LoVo (cell line): ENCODE measurements at places on chromosomes 4 and X.

- peak; percentile 84 for DNase-seq
Measured at GRCh38 chr4:86977621-86978184, 42.9 kb downstream of the AFF1 start.

DNA sequence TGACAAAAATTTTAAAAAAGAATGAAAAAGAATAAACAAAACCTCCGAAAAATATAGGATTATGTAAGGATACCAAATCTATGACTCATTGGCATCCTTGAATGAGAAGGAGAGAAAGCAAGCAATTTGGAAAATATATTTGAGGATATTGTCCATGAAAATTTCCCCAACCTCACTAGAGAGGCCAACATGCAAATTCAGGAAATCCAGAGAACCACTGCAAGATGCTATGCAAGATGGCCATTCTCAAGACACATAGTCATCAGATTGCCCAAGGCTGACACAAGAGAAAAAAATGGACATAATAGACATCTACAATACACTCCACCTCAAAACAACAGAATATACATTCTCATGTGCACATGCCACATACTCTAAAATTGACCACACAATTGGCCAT, 135.9 kb upstream of the SPANXB1 start:
- no peak for DNase-seq

GRCh38 chr4:25921922-25922321, 7.9 kb downstream of the SMIM20 start:
- no peak for DNase-seq

DNA sequence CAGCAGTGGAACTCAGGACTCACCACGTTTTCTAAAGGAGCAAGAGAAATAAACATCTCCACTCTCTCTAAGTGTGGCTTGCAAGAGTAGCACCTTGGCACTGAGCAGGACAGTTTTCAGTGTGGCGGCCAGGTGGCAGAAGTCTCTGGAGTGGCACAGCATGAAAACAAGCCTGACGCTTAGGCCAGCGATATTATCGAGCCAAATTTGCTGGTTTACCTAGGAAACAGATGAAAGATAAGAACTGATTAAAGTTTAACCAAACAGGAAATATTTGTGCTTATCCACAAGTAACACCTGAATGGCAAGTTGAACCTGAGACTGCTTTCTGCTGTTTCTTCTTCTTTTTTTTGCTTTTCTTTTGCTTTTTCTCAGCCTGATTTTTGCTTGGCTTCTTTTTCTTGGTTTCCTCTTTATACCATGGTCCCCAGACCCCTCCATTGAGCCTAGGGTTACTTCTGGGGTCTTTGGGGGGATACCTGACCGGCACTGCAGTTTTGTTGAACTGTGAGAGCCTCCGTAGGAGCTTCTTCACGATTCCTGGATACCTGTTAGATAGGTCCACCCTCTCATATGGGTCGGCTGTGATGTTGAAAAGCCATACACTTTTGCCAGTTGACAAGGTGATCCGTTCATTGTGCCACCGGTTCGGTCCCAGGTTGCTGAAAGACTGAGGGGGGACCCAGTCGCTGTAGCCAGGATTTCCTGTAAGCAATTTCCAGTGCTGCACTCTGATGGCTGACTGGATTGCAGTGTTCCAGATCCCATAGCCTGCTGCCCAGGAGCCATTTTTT, 77.3 kb downstream of the ARSJ start:
- peak; percentile 76 for DNase-seq

GRCh38 chrX:13940671-13941070, 89.0 kb downstream of the GEMIN8 start:
- no peak for DNase-seq

GRCh38 chr4:180751009-180751408, 1492.2 kb upstream of the TENM3 start:
- no peak for DNase-seq

GRCh38 chr4:56768763-56769162, 52.7 kb downstream of the SPINK2 start:
- DNase-seq: no peak

GRCh38 chr4:128387600-128388351, 100.2 kb upstream of the PGRMC2 start:
- DNase-seq: no peak

- peak; percentile 15 for DNase-seq
Measured at GRCh38 chrX:13750204-13750603, 15.7 kb downstream of the OFD1 start.

DNA sequence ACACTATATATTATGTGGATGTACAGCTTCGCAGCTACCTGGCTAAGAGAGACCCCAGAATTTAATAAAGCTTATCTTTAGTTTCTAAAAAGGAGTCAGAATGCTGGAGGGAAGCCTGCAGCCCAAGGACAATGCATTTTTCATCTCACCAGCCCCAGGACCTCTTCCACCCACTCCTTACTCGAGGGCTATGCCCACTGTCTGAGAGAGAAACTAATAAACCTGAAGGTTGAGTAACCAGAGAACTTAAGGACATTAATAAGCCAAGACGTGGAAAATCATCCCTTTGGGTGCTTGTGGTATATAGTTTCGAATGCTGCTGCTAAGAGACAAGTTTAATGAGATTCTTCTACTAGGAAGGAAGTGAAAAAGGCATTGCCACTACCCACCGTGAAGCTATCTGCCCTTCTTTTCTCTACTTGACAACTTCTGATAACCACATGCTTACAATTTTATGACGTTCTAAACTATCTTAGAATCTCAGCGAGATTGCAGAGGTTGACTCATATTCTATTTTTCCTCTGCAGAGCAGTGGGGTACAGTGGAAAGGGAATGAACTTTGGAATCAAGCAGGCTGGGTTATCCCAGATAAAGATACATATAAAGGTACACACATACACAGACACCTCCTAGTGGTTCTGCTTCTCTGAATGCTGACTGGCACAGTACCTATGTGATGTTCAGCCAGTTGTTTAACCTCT, 3.3 kb downstream of the RELL1 start:
- peak; percentile 73 for DNase-seq

DNA sequence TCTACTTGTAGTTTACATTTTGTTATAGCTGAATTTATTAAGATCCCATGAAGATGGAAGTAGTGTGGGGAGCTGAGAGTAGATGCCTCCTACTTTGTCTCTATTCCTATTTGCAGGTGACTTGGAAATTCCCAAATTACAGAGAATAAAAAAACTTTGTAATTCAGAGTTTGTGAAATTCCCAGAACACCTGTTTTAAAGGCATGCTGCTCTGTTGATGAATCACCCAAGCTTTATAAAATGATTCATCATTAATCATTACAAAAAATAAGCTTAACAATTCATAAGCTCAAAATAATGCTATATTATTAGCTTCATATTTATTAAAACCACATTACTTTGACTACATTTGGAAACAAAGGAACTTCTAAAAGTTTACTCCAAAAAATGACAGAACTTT, 856.3 kb downstream of the RPA4 start:
- DNase-seq: no peak

DNA sequence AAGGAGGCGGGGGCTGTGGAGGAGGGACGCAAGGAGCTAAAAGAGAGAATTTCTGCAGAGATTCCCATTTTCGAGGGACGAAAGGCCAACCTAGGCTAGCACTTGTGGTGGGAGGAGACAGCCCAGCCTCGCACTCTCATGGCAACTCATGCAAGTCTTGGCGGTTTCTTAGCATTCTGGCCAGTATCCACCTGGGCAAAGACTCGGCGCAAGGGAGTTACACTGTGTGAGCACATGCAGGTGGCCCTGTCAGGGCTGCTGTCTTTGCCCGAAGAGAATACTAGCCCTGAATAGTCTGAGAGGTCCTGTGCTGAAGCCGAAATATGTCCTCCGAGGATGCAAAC, 15.5 kb downstream of the MCF2 start:
- no peak for DNase-seq

DNA sequence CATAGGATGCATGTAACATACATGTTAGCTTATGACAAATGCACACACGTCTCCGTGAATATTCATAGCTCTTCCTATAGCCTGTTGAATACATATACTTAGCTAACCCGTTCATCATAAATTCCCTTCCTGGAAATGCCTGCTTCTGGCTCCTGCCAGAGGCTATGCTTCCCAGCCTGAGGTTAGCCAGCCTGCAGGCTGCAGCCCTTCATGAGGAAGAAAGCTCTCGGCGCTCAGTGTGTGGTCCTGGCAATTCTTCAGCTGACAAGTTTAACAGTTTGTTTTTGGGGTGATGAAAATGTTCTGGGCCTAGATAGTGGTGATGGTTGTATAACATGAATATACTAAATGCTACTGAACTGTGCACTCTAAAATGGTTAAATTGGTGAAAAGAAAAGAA, 48.8 kb upstream of the MAN2B2 start:
- DNase-seq: no peak

GRCh38 chr4:165398570-165398969, 19.8 kb downstream of the CPE start:
- no peak for DNase-seq

DNA sequence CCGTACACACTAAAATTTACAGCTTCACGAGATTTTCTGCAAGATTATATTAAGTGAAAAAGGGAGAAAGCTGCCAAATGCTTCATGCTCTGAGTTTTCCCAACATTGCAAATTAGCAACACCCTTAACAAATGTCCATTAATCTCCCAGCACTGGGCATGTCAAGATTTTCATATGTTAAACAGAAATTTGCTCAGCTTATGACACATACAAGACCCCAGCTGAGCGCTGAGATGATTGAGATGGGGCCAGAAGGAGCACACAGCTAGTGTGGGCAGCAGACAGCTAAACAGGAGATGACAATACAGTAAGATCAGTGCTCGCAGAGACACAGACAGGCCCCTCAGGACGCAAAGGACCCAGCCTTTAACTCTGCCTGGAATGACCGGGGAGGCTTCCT, 208.8 kb downstream of the STK32B start:
- DNase-seq: no peak

GRCh38 chr4:40194602-40195161, 2.1 kb upstream of the RHOH start:
- DNase-seq: no peak

DNA sequence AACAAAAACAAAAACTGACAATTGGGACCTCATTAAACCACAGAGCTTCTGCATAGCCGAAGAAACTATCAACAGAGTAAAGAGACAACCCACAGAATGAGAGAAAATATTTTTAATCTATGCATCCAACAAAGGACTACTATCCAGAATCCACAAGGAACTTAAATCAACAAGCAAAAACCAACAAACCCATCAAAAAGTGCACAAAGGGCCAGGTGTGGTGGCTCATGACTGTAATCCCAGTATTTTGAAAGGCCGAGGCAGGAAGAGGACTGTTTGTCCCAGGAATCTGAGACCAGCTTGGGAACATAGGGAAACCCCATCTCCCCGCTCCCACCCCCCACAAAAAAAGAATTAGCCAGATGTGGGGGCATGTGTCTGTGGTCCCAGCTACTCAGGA, 10.7 kb downstream of the C4orf51 start:
- DNase-seq: no peak

DNA sequence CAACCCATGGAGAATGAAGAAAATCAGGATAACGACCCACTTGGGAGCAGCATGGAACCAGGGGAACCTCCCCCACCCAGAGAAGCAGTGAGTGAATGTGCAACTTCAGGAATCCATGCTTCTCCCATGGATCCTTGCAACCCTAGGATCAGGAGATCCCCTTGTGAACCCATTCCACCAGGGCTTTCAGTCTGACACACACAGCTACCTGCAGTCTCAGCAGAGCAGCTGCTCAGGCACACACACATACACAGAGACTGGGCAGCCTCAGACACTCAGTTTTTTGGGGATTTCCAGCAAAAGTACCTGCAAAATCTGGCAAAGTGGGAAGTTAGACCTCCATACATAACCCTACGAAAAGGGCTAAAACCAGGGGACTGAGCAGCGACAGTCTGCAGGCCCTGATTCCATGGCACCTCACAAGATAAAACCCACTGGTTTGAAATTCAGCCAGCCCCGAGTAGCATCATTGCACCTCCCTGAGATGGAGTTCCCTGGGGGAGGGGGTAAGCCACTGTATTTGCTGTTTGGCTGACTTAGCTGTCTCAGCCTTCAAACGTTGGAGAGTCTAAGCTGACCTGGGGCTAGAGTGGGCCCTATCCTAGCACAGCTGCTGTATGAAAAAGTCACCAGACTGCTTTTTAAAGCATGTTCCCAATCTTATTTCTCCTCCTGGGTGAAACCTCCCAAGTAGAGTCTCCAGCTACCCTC, 737.5 kb upstream of the NDST4 start:
- DNase-seq: no peak

GRCh38 chr4:69875576-69875975, 15.6 kb upstream of the SULT1E1 start:
- no peak for DNase-seq

DNA sequence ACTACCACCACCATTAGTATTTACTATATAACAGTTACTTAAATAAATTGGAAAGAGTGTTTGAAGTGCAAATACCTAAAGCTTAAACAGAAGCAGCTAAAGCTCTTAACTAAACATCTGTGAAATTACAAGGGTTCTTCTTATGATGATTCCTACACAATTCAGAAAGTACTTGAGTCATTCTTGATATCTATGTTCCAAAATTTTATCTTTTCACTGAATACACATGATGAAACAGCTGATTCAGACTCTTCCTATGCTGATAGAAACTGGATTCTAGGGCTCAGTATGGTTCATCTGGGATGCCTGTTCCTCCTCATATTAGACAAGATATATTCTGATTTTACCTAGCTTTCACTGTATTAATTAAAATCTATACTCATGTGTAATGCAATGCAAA, 13.6 kb downstream of the EREG start:
- no peak for DNase-seq

- DNase-seq: no peak
Measured at GRCh38 chr4:139567159-139567870, 11.3 kb upstream of the SETD7 start.

- no peak for DNase-seq
Measured at GRCh38 chr4:24475756-24476155, 108.6 kb downstream of the DHX15 start.

GRCh38 chr4:189084671-189085070, 856.0 kb upstream of the FRG1 start:
- no peak for DNase-seq

- no peak for DNase-seq
Measured at GRCh38 chrX:111483135-111483534, 28.3 kb upstream of the SERTM2 start.

DNA sequence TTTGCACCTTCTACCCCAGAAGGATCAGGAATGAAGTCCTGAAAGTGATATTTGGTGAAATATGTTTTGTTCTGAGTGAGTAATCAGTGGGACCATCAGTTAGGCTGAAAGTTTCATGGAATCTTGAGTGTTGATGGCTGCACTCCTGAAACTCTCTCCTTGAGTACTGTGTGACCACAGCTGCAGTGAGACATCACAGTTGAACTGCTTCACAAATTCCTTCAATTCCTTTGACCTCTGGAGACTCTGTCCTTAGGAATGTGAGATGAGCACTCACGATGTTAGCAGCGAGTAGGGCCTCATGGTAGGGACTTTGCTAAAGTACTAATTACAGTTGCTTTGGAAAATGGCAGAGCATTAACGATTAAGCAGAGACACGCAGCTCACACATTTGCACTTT, 142.9 kb upstream of the SLC4A4 start:
- DNase-seq: no peak

DNA sequence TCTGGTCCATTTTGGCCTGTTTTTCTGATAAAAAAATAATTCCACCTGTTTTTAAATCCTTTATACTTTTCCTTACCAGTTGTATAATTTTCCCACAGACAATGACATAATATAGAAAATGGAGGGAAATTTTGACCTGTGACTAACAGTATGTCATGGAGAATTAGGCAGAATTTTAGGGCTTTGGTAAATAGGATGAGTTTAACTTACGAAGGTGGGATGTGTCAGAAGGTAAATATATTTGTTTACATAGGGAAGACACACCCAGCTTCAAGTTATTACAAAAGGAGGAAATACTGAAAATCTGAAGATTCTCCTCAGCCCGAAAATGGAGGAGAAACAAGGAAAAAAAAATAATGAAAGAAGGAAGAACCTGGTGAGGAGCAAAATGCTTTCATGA, 64.6 kb upstream of the PPP3CA start:
- DNase-seq: no peak

- no peak for DNase-seq
Measured at GRCh38 chr4:91936311-91936710, 367.5 kb upstream of the GRID2 start.
